ENCODE measurements at places on chromosomes 1 and 21. TPM values are rescaled to one million over a fixed set of nuclear protein-coding genes. Genes with fewer than 3 reads are reported as not detected.
A peak's percentile ranks its signal among the peaks of the same experiment; 100 is the strongest.

GRCh38 chr1:183734543-183735036 lies 70.3 kb upstream of the RGL1 start:
- DNase-seq = no peak

GRCh38 chr1:115712911-115713609 lies 55.5 kb downstream of the CASQ2 start:
- DNase-seq = no peak

The ELAVL4 gene
- total RNA-seq = not detected

GRCh38 chr21:42732033-42732410 lies 78.6 kb downstream of the PDE9A start:
- DNase-seq = no peak

- no peak for DNase-seq
Observed at GRCh38 chr21:43317959-43318358, 109.0 kb downstream of the SIK1 start.

DNA sequence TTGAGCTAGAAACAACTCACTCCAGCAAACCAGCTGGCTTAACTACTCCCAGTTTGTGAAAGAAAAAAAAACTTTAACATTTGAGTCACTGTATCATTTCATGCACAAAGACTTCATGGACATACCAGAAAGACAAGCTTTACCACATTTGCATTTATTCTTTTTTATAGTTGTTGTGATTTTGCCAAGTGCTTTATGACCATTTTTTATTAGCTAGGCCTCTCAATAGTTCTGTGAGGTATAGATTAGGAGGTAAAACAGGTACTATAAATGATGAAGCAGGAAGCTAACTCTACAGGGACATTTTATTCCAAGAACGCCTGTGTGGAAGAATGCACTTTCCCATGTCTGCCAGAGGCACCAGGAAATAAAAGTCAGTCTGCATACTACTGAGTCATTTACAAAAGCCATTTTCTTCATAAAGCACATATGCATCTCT lies 8.2 kb upstream of the DENND1B start:
- no peak for DNase-seq

The RAB3B gene
- 0.08 TPM for total RNA-seq

GRCh38 chr1:205802060-205802459 lies 10.9 kb downstream of the SLC41A1 start:
- DNase-seq = no peak

DNA sequence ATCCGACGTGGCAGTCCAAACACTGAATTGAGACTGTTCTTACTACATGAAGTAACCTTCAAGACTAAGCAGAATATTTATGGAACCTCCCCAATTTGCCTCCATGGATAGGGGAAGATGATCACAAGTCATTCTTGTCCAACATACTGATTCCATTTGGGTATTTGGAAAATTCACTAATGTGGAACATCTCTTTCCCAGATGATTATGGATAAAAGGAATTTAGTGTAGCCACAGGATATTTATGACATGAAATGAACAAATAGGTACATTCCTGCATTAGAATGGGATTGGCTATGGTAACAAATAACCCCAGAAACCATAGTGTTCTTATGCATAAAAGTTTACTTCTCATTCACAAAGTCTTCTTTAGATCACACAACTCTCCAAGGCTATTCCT lies 40.2 kb upstream of the SGIP1 start:
- DNase-seq = no peak

The GABRD gene
- total RNA-seq = not detected

DNA sequence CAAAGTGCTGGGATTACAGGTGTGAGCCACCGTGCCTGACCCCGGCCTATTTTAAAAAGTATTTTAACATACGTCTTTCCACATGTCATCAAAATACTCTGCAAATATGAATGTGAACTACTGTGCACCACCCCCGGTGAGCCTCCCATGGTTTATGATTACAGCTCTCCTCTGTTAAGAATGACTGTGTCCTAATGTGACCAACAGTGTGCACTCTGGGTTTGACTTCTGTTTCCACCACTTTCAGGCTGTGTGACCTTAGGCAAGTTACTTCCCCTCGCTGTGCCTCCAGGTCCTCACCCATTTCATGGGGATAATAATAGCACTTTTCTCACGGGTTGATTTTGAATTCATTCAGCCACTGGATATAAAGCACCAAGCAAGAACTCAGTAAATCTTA lies 14.7 kb downstream of the AMPD2 start:
- peak; percentile 19 for DNase-seq

The SAMD13 gene
- not detected for total RNA-seq

The SLC27A3 gene
- total RNA-seq = 41.1 TPM

DNA sequence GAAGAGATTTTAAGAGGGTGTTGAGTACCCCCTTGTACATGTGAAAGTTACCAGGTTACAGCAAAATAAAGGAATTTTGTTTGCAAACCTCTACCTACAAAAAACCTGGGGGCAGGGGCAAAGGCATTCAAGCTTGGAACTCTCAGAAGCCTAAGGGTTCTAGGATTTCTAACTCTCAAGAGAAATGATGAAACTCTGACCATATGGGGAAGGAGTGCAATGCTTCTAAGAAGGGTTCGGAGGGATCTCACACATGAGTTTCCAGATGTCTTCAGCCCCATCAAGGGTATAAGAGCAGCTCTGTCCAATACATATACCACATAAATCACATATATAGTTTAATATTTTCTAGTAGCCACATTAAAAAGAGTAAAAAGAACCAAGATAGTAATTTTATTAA lies 7.3 kb upstream of the FCGR2A start:
- no peak for DNase-seq

DNA sequence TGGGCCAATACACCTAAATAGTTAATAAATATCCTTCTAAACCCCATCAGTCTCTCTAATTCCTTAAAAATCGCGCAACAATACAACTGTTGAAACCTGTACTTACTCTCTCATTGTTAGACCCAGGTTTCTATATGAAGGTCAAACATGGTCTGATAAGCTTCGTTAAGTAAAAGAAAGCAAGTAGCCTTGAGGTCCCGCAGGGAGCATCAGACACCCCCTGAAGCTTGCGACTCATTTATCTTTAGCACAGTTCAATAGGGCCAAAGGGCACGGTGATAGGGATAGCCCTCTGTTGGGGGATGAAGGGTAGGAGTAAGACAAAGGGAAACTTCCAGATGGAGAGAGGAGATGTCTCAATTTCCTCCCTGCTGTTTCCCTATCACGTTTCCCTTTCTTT lies 27.3 kb upstream of the THEM4 start:
- no peak for DNase-seq

GRCh38 chr1:185926588-185926987 lies 192.4 kb downstream of the HMCN1 start:
- DNase-seq = no peak

DNA sequence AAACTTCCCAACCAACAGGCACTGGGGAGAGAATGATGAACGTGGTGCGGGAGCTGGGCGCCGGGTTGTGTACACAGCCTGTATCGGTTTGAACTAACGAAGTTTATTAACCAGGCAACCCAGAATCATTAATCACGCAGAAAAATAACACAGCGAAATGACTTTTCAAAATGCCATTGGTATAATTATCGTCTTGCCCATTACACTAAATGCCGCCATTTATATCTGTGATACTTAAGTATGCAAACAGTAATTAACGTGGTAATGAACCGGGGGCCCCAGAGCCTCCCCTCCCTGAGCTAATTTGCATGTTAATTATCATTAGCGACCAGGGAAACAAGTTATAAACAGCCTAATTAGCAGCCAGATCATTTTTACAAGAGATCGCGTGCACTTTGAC lies 5.1 kb upstream of the TTC34 start:
- DNase-seq = no peak

DNA sequence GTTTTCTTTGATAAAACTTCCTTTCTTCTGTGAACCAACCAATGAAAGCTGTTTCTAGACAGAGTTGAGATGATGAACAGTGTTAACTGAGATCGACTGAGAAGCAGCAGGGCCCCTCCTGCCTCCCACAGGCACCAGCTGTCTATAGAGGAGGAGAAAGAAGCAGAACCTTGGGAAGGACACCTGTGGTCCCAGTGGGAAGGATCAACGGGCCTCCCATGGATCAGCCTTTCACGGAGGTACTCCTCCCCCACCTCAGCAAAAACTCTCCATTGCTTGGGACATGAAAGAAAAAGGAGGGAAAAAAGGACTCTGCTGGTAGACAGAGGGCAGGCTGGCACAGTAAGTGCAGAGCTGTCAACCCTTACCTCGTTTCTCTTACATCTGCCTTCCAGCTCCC lies 40.5 kb downstream of the PLPPR5 start:
- DNase-seq = no peak

DNA sequence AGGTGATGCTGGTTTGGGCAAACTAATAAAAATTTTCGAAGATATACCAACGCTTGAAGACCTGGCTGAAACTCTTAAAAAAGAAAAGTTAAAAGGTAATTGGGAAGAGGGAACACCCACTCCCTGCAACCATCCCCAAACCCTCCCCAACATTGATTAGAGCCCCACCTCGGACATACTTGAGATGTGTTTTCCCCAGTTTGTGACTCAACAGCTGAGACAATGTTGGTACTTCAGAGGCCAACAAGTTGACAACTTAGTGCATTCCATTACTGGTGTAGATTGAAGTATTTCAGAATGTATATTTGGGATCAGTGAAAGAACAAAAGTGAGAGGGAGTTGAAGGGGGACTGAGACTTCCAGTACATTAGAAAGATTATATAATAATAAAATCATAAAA lies 5.1 kb downstream of the IFI16 start:
- DNase-seq = no peak

- DNase-seq = no peak
Observed at GRCh38 chr1:185444676-185445075, 127.6 kb upstream of the IVNS1ABP start.

DNA sequence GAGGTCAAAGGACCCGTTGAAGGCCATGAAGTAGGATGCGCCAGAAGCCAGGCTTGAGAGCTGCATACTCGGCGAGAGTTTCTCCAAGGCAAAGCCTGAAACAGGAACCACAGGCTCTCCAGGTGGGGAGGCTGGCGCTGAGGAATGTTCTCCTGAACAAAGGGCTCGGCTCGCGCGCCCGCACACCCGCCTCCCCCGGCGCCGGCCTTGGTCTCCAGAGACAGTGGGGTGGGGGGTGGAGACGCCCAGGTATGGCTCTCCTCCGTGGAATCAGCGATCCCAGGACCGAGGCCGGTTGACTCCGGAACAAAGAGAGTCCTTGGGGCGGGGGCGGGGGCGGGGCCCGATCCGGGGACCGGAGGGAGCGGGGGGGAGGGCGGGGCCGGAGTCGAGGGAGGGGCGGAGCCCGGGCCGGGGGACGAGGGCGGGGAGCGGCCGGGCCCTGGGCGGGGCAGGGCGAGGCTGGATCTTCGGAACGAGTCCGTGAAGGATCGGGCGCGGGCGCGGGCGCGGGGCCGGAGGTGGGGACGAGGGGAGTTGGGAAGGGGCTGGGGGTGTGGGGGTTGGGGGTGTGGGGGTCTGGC lies 85.0 kb downstream of the NKAIN1 start:
- peak; percentile 77 for DNase-seq

The KCNK2 gene
- not detected for total RNA-seq

DNA sequence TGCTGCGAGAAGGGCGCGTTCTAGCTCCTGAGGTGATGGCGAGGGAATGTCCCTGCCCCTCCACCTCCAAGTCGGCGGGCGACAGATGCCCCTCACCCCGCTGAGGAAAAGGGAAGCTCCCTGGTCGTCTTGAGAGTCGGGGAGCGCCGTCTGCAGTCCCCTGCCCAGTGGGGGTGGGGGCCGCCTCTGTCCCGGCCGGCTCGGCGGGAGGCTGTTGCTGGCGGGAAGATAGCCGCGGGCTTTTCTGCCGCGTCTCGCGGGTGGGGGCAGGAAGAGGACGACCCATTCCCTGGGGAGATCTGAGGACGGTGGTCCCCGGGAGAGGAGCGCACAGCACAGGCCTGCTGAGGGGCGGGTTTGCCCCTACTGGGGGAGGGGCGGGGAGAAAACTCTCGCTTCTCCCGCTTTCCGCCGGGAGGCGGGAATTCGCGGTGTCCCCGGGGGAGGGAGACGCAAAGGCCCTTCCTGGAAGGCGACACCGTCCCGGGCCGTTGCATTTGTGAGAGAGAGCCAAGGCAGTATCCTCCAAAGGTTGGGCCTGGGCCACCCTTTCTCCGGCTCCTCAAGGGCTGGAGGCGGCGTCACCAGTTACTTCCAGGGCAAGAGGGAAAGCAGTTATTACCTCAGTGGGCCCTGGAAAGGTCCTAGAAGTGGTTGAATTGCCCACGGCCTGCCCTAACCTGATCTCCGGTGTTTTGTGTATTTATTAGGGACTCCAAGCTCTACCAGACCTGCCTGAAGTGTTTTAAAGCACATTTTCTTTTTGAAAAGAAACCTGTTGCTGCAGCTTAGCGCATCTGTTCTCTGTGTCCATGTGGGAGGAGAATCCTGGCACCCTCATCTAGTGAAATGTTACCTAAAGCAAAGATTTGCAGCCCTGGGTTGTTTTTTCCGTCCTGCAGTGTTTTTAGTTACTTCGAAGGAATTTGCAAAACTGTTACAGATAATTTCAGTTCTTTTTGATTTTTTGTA lies 648 bp downstream of the S100PBP start:
- DNase-seq = peak; percentile 52

DNA sequence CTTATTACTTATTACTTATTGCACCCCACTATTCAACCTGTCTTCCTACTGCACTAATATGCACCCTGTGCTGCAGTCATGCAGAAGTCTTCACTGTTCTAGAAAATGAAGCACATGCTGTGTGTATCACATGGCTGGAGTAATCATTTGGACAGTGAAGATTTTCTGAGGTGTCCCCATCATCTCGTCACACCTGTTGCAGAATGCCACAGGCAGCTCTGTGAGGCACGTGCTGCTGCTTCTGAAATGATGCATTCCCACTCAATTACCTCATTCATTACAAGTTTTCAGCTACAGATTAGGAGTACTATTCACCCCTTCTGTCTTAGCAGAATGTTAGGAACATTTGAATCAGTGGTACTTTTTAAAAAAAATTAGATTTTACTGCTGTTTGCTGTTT lies 325.7 kb upstream of the ST6GALNAC5 start:
- DNase-seq = no peak

DNA sequence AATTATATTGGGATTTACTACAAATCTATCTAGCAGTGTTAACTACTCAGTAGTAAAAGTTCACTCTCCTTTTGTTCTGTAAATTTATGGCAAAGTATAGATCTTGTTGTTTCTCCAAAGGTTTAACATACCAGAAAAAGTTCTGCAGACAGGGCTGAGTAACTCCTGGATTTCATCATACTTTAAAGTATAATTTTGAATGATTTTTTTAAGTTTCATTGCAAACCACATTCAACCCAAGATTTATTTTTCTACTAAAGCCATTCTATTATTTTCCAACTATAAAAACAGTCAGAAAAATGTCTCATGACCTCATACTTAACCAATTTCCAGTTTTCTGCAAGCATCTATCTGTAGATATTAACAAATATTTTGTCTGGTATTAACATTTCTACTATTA lies 585.8 kb upstream of the ZRANB2 start:
- DNase-seq = no peak

All from activated CD8-positive, alpha-beta T cell treated with anti-CD3 and anti-CD28 coated beads, Interleukin-2, amount 10 ng/mL, durations not matched to agents 7 days and 5 days (primary cell).